ENCODE measurements at places on chromosomes 5 and 9.

GRCh38 chr9:90256345-90256744 lies 386.3 kb downstream of the DIRAS2 start:
- no peak for DNase-seq

DNA sequence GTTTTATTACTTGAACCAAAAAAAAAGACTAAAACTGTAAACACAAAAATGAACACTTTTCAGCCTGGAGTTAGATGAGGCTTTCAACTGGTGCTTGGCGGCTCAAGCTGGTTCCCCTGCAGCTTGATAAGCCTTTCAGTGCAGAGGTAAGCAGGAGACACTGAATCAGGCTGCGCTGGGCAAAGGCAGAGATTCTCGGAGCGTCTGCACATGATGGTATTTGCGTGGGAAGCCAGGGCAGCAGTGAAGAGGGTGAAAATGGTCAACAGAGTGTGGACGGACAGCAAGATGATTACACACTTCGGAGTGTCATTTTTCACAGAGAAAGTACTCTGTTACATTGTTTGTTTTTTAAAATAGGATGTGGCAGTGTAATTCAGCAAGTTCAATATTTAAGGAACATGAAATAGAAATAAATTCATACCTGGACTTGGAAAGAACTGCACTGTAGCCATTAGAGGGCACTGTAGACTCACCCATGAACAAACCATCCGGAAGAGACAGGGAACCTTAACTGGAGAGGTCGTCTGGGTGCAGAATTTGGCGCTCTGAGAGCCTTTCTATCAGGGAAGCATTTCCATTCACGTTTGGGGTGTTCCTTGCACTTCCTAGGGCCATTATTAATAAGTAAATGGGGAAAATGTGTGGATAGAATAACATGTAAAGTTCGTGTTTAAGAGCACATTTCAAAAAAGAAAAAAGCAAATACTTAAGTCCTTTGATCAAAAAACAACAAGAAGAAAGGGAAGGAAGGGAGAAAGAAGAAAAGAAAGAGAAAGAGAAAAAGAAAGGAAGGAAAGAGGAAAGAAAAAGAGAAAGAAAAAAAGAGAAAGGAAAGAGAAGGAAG lies 69.8 kb downstream of the ICE1 start:
- no peak for DNase-seq

GRCh38 chr5:34053133-34053532 lies 10.1 kb upstream of the C1QTNF3 start:
- no peak for DNase-seq

GRCh38 chr9:133509179-133510083 lies 15.3 kb downstream of the MYMK start:
- DNase-seq: no peak

DNA sequence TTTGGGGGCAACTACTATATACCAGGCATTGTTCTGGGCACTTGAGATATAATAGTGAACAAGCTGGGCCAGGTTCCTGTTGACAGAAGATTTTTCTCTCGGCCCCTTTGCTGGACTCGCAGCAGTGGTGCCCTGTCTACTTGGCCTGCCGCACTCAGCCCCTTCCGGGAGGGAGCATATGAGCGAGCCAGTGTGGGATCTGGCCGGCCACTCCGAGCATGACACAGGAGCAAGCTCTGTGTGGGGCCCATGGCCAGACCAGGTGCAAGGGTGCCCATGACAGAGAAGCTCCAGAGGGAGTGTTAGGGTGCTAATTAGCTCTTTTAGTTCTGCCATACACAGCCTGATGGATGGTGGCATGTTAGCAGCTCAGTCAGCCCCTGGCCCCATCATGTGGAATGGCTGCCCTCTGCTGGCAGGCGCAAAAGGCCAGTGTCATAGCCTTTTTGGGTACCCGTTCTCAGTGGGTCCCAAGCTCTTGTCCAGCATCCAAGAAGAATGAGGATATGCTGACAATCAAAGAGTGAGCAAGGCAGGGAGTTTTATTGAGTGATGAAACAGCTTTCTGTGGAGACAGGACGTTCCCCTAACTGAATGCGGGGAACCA lies 9.3 kb upstream of the KIF4B start:
- DNase-seq: no peak

GRCh38 chr5:112239996-112240395 lies 179.1 kb downstream of the EPB41L4A start:
- no peak for DNase-seq

GRCh38 chr5:116896001-116896400 lies 321.4 kb upstream of the SEMA6A start:
- no peak for DNase-seq

GRCh38 chr5:27491047-27491446 lies 452.7 kb upstream of the CDH9 start:
- DNase-seq: no peak

- no peak for DNase-seq
Observed at GRCh38 chr5:39502704-39503103, 77.9 kb upstream of the DAB2 start.

GRCh38 chr5:76616206-76616605 lies 7.0 kb downstream of the F2RL2 start:
- no peak for DNase-seq

- no peak for DNase-seq
Observed at GRCh38 chr5:160773646-160774410, 78.2 kb downstream of the ATP10B start.

GRCh38 chr5:119551819-119552218 lies 77.5 kb upstream of the FAM170A start:
- no peak for DNase-seq

DNA sequence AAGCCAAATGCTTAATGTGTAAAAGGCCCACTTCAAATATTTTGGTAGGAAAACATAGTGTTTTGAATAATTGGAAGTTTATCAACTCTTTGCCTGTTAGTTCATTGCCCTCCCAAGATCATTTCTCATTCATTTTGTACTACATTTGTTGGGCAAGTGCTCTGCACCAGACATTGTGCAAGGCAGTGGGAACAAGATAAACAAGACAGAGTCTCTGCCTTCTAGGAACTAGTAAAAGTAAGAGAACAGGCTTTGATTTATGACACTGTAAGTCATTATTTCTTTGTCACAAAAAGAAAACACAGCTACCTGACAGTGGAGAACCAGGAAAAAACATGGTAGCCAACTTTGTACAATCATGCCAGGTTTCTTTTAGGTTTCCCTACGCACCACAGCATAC lies 63.7 kb upstream of the PAM start:
- DNase-seq: no peak

- no peak for DNase-seq
Observed at GRCh38 chr5:11857391-11857790, 46.9 kb downstream of the CTNND2 start.

- no peak for DNase-seq
Observed at GRCh38 chr9:137828527-137829259, 48.9 kb upstream of the CACNA1B start.

DNA sequence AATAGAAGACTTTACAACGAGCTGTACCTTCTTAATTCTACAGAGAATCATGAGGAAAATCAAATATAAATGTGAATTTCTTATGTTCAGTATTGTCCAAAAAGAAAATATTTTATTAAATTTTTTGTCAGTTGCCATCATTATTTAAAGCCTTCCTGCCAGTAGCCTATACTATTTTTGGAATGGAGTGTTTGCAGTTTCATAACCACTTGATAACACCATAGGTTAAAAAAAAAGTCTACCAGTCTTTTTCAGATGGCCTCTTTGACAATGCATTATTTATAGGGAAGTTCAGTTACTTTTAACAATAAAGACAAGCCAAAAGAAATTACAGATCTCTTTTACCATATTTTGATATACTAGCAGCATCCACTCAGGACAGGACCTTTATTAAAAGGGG lies 80.3 kb upstream of the CCDC152 start:
- no peak for DNase-seq

DNA sequence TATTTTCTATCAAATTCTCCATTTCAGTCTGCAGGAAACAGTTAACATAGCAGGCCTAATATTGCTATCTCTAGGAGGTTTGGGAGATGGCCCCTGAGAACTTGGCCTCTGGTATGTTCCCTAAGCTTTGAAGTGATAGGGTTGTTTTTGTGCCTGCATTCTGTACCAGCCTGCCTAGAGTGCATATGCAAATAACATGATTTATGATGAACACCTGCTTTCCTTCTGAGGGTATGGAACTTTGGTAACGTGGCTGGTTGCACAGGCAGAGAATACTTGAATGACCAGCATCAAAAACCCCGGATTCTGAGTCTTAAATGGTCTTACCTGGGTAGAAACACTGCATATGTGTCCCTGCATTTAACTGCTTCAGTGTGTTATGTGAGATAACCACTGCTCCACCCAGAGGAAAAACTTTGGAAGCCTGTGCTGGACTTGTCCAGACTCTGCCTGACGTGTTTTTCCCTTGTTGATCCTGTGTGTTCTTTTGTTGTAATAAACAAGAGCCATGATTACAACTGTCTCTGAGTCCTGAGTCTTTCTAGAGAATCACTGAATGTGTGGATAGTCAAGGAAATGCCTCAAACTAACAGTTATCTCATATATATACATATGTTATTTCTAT lies 111.3 kb upstream of the ABCA1 start:
- DNase-seq: no peak
